ENCODE measurements at places on chromosomes 4 and X.

- no peak for DNase-seq
Observed at GRCh38 chr4:153623491-153623890, 60.6 kb upstream of the TLR2 start.

DNA sequence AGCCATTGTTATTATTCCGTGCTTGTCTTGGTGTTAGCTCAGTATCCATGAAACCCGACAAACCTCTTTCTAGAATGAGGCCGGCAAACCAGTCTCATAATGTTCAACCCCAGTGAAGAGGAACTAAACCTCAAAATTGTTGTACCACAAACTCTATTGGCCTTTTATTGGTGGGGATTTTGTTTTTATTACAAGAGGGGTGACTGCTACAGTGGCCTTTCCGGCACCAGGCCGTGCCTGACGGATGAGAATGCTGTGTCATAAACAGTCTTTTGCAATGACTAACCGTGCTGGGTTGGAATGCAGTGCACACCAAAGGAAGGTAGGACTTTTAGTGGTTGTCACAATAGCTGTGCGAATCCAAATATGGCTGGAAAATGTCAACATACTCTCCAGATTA is 60.8 kb downstream of the SHROOM2 start:
- DNase-seq, result no peak

GRCh38 chr4:16227462-16227868 is 1.2 kb upstream of the TAPT1 start:
- peak; percentile 13 for DNase-seq

GRCh38 chrX:109774706-109775105 is 41.6 kb upstream of the ACSL4 start:
- peak; percentile 64 for DNase-seq

- no peak for DNase-seq
Observed at GRCh38 chr4:80049402-80049801, 23.6 kb downstream of the ANTXR2 start.

GRCh38 chrX:155997436-155997835 is at the start of gene IL9R:
TSS of gene IL9R (plus strand) at chrX:155997696. CDS start at chrX:155997760, 64 bp downstream.
- no peak for DNase-seq

DNA sequence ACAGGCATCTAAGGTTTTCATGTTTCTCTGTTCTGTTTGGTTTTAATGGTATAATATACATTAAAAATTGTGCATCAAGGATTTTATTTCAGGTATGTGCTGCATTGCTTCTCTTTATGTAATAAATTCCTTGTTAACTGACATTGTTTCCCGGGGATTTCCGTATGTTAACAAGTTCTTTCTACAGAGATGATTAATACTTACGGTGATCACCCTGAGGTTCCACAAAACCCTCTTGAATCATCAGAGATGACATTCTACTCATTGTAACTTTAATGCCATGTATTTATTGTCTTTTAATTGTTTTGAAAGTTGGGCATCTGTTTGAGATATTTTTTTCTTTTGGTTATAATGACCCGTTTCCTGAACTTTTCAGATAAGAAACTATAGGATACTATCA is 37.5 kb downstream of the ARHGAP10 start:
- DNase-seq, result no peak

DNA sequence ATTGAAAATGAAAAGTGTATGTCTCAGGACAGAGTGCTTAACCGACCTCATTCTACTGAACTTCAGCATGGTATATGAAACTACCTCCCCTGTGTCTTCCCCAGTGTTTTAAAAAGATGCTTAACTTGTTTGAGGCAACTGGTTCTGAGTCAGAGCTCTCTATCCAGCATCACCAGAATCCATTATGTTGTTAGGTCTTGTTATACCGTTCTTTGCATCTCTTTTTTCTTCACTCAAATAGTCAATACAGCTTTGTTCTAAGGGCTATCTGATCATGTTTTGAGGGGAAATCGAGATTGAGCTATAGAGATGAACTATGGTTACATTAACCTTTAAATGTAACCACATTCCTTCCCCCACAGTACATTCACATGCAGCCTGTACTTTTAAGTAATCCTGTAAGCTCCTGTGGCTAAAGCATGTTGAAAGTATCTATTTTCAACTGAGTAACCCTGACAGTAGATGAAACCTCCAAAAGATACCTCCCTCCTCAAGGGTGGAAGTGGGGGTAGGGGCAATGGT is 514.4 kb downstream of the RPA4 start:
- no peak for DNase-seq

DNA sequence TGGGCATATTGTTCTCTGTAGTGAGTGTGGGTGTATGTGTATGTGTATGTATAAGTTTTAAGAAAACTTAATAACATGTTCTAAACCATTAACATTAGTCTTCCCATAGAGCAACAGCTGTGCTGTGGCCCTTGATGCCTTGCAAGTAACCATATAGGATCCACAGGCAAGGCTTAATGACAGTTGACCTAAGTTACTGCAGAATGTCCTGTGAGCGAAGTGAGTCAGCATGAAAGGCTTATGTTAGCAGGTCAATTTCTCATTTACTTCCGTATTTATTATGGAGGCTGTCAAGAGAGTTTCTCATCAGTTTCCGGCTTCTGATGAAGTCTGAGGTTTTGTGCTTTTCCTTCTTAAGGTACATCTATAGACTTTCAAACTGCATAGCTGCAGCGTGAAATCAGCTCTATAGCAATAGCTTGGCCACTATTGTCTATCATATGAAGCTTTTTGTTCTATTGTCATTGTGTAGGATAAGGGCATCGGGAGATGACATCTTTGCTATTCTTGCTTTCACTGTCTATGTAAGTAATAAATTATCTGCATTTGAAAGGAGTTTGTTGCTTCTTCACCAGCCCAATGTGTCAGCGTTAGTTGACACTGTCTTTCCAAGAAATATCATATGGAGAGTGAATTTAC is 1153.4 kb upstream of the AGA start:
- DNase-seq, result no peak

GRCh38 chr4:120004054-120004453 is 62.6 kb downstream of the MAD2L1 start:
- no peak for DNase-seq

DNA sequence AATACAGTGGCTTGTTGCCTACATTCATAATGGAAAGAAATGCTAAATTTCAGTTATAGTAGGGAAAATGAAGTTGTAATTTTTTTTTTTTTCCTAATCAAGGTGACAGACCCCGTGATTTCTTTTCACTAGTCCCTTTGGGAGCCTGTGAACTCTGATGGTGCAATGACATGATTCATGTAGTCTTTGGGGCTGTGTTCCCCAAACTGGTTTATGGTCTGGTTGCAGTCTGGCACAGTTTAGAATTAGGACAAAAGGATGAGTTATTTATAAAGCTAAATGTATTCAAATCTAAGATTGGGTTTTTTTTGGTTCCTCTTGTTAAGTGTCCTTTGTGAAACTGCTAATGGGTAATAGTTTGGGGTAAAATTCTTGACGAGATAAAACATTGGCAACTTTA is 66.0 kb downstream of the REPS2 start:
- DNase-seq, result no peak

- peak; percentile 9 for DNase-seq
Observed at GRCh38 chr4:84719115-84719514, 136.2 kb downstream of the CDS1 start.

GRCh38 chrX:24380262-24381187 is 20.1 kb downstream of the SUPT20HL1 start:
- no peak for DNase-seq

DNA sequence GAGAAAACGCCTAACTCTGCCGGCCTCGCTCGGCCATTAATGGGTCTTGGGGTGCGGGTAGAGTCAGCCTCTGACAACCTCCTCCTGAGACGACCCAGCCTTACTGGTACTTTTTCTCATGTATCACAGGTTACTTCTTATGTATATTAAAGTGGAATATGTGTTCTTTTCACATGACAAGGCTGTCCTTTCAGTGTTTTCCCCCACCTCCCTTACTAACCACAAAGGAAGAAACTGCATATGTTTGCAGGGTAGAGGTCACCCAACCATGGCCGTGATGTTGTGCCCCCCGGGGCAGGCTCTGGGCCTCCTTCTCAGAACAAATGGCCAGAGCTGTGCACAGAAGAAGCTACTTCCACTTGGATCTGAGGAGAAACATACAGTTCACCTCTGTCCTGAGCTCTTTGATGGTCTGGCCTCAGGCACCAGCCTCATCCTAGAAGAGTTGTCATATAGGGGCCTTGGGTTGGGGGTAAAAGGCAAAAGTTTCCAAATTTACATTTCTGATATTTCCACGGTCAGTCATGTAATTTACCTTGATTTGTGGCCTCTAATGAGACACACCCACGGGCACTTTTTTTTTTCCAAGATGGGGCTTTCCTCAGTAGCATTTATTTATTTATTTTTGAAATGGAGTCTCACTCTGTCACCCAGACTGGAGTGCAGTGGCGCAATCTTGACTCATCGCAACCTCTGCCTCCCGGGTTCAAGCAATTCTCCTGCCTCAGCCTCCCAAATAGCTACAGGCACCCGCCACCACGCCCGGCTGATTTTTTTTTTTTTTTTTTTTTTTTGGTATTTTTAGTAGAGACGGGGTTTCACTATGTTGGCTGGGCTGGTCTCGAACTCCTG is 1.9 kb downstream of the SOWAHD start:
- no peak for DNase-seq

DNA sequence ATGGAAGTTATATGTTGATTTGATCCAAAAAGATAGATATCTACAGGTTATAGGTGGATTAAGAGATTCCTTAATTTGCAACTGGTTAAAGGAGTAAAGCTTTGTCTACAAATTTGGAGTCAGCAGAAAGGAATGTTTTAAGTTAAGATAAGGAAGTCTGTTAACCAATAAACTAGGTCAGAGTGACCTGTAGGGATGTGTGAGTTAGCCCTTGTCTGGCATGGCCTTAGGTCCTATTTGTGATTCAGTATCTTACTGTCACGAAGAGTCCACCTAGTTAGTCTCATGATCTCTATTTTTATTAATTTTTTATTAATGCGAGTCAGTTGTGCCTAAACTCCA is 230.8 kb downstream of the INPP4B start:
- DNase-seq, result no peak

- no peak for DNase-seq
Observed at GRCh38 chrX:74421740-74422352, 553 bp downstream of the SLC16A2 start.

GRCh38 chrX:10404436-10404835 is 215.9 kb downstream of the MID1 start:
- peak; percentile 24 for DNase-seq

- no peak for DNase-seq
Observed at GRCh38 chr4:101328063-101328602, 19.2 kb downstream of the PPP3CA start.

DNA sequence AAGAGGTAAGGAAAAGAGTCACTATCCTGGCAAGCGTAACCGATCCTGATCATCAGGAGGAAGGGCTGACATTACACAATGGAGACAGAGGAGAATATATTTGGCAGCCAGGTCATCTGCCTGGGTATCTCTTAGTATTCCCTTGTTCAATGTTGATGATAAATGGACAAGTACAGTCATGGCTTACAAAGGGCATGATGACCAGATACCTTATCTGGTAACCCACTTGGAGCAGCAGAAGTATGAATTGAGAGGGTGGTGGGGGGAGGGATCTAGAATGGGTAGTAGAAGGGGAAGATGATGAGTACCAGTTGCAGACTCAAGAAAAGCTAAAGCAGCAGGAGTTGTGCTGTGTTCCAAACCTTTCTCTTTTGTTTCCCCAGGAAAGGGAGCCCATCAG is 17.3 kb downstream of the F8 start:
- no peak for DNase-seq

DNA sequence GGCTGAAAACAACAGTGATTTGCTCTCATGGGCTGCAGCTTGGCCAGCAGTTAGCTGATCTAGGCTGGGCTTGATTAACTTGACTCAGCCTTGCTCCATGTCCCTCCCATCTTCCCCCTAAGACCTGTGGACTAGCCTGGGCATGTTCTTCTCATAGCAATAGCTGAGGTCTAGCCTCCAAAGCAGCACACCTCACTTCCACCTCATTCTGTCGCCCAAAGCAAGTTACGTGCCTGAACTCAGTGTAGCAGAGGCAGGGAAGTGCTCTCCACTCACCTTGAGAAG is 62.2 kb downstream of the EVC start:
- DNase-seq, result peak; percentile 59

- no peak for DNase-seq
Observed at GRCh38 chrX:40173143-40174000, 75.6 kb upstream of the BCOR start.

DNA sequence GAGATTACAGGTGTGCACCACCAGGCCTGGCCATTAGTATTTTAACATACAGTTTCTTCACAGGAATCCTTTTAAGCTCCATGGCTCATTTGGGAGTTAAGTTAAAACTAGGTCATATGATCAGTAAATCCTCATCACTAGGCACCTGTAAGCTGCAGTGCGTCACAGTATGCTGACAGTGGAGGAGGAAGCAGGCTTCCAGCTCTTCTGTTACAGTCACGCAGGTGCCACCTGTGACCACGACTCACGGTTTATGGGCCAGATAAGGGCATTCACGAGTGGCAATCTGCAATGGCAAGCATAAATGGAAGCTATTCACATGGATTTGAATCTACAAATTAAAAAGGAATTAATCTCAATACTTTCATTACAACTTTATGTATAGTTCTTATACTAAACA is 129.4 kb upstream of the BCOR start:
- DNase-seq, result no peak

DNA sequence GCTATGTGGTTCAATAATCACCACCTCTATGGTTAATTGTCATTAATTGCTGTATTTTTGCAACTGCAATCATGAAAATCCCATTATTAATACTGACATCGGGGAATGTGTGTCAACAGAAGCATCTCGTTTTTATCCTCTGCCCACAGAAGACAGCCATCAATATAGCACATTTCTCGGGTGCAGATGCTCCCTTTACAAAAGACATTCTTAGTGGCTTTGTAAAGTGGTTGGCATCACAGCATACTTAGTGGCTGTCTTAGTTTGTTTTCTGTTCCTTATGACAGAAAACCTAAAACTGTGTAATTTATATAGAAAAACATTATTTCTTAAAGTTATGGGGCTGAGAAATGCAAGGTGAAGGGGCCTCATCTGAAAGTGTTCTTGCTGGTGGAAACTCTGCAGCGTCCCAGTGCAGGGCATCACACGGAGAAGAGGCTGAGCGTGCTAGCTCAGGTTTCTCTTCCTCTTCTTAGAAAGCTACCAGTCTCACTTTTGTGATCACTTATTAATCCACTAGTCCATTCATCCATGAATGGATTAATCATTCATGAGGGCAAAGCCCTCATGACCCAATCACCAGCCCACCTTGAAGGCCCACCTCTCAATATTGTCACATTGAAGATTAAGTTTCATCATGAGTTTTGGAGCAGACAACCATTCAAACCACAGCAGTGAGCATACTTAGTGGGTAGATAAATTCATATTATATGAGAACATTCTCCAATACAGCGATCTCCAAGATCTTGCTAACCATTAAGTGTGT is 1067.7 kb upstream of the PABPC4L start:
- no peak for DNase-seq

GRCh38 chr4:52234561-52235440 is 183.7 kb downstream of the SPATA18 start:
- peak; percentile 53 for DNase-seq

DNA sequence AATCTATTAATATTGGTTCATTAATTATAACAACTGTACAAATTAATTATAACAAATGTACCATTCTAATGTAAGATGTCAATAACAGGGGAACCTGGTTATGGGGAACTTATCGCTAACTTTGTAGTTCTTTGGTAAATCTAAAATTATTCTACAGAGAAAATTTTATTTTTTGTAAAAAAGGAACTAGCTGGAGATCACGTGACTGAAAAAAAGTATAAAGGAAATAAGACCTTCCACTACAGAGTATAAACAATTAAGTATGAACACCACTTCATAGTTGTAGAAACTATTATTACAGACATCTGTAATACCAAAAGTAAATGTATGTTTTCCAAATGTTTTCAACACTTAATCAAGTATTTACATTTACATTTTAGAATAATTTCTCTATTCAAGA is 77.9 kb upstream of the DKK2 start:
- no peak for DNase-seq

All from GM03348 (cell line).